ENCODE measurements at places on chromosomes 2 and 18. TPM values are rescaled to one million over a fixed set of nuclear protein-coding genes. Genes with fewer than 3 reads are reported as not detected.

The ANKRD29 gene
- polyA plus RNA-seq: 27.0 TPM

The SDC1 gene
- polyA plus RNA-seq: 9.0 TPM

The UPP2 gene
- polyA plus RNA-seq: 0.90 TPM

The FTCDNL1 gene
- polyA plus RNA-seq: 4.8 TPM

The DSG1 gene
- not detected for polyA plus RNA-seq

The CDH20 gene
- polyA plus RNA-seq: 1.2 TPM

The SF3B6 gene
- polyA plus RNA-seq: 276 TPM

All from Purkinje cell (primary cell).